ENCODE measurements at places on chromosomes 2 and 18.
A peak's percentile ranks its signal among the peaks of the same experiment; 100 is the strongest.

- no peak for DNase-seq
These were observed 32.9 kb downstream of the FAP start for GRCh38 chr2:162210385-162210784.

GRCh38 chr2:45191976-45192375, 182.7 kb upstream of the SIX2 start:
- DNase-seq: no peak

DNA sequence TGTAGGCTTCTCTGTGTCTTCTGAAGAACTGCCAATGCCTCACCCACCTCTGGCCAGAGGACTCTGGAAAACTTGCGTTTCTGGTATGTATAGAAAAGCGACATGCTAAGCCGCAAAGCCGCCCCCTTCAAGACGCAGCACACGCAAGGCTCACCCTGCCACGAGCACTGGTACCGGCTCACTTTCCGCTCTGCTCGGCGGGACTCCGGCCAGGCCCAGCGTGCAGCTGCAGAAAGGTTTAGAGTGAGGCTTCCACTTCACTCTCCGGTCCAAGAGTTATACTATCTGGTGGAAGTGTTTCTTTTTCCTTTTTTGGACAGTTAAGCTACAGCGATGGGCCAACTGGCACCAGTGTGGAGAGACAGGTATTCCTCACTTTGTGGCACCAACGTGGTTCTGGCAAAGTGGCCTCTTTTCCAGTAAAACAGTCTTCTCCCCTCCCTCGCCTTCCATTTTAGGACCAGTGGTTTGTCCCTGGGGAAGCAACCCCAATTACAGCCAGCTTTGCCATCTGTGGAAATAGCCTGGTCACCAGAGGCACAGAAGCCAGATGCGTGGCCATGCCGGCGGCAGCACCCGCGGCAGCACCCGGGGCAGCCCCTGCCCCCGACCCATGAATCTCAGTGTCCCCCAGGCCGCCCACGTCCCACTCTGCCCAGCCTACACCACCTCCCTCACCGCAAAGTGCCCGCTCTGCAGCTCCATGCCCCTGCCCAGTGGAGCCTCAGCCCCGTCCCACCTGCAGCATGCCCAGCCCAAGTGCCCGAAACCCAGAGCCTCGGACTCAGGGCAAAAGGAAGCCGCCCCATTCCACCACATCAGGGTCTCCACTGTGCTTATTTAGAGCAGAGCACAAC, 91.6 kb upstream of the CTDP1 start:
- no peak for DNase-seq

- DNase-seq: peak; percentile 83
These were observed 12.4 kb downstream of the IL1F10 start for GRCh38 chr2:113080134-113080533.

- DNase-seq: no peak
These were observed 596.4 kb upstream of the VRK2 start for GRCh38 chr2:57450170-57450569.

GRCh38 chr2:238864207-238865014, 16.5 kb downstream of the TWIST2 start:
- peak; percentile 60 for DNase-seq

GRCh38 chr2:85181844-85182456, 48.8 kb downstream of the TCF7L1 start:
- no peak for DNase-seq
